Pulmonary artery endothelial cell (primary cell): ENCODE measurements at places on chromosomes 2 and 18. TPM values are rescaled to one million over a fixed set of nuclear protein-coding genes. Genes with fewer than 3 reads are reported as not detected.

DNA sequence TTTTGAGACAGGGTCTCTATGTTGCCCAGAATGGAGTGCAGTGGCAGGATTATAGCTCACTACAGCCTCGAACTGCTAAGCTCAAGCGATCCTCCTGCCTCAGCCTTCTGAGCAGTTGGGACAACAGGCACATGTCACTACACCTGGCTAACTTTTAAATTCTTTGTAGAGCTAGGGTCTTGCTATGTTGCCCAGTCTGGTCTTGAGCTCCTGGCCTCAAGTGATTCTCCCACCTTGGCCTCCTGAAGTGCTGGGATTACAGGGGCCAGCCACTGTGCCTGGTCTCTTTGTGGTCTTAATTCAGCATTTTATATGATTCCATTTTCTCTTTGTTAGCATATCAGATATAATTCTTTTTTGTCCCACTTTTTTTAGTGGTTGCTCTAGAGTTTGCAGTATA lies 34.1 kb downstream of the CEP192 start:
- no peak for DNase-seq

GRCh38 chr18:22856870-22857269 lies 76.3 kb upstream of the RBBP8 start:
- no peak for DNase-seq

NDC80 gene
- total RNA-seq = 24.3 and 43.1 TPM in 2 replicates

- no peak for DNase-seq
Observed at GRCh38 chr2:165357758-165358157, 111.7 kb upstream of the CSRNP3 start.

DNA sequence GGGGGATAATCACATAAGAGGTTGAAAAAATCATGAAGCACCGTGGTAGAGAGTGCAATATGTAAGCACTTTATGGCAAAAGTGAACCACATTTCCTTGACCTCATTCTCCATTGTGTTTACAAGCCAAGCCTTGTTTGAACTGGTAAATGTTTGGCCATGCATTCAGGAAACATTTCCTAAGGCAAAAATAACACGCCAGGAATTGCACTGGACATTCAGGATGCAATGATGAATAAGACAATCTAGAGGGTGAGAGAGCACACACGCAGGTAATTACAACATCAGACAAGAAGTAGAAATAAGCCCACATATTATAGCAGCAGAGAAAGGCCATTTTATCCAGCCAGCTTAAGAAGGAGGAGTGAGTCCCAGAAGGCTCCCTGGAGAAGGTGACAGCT lies 218.0 kb upstream of the OSR1 start:
- peak; percentile 24 for DNase-seq

RRM2 gene
- 58.2 and 88.6 TPM in 2 replicates for total RNA-seq

DNA sequence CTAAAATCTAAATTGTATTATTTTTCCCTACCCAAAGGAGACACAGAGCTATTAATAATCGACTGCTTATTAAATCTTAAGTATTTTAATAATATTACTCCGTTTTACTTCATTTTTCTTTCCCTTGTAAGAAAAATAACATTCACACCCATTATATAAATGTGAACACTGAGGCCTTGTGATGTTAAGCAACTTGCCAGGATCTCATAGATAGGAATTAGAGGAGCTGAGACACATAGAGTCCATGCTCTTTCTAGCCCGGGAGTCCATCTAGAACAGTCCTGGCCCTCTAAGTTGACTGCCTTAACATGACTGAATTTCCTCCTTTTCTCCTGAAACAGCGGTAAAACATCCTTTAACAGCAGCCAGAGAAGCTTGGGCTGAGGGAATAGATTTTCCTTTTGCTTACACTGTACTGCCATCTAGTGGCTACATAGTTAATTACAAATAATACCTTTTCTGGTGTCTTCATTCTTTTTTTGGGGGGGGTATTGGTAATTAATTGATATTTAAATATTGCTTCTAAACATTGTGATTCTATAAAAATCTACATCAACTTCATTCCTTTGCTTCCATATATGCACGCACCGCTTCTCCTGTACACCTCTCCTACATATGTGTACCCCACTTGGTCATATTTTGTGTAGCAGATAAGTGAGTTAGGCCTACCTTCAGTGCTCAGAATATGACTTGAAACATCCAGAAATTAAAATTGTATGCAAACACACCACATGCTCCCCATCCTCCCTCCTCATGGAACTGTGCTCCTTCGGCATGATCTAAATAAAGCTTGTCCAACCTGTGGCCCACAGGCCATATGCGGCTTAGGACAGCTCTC lies 125.8 kb upstream of the HNMT start:
- DNase-seq = peak; percentile 5

- no peak for DNase-seq
Observed at GRCh38 chr2:45889620-45890370, 238.3 kb downstream of the PRKCE start.

RIOK3 gene
- 50.1 and 58.6 TPM in 2 replicates for total RNA-seq

- no peak for DNase-seq
Observed at GRCh38 chr2:187966924-187967323, 324.8 kb upstream of the GULP1 start.

- DNase-seq = no peak
Observed at GRCh38 chr2:101795033-101795432, 97.5 kb downstream of the MAP4K4 start.

DNA sequence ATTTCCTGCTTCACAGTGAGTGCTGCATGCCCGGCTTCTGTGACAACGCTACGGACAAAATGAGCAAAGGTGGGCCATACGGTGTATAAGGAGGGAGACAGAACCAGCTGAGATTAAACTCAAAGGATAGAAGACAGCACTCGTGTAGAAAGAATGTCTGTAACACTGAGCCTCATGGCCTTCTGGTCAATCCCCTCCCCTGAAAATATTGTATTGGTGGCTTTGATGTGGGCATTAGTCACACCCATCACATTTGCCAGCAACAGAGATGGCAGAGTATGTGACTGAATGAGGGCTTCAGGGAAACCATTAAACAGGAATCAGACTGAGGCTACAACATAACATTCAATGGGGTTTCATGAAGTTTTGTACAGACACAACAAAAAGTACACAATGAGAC lies 287.8 kb upstream of the CCDC68 start:
- DNase-seq = no peak
